ENCODE measurements at places on chromosomes 11 and 22.

DNA sequence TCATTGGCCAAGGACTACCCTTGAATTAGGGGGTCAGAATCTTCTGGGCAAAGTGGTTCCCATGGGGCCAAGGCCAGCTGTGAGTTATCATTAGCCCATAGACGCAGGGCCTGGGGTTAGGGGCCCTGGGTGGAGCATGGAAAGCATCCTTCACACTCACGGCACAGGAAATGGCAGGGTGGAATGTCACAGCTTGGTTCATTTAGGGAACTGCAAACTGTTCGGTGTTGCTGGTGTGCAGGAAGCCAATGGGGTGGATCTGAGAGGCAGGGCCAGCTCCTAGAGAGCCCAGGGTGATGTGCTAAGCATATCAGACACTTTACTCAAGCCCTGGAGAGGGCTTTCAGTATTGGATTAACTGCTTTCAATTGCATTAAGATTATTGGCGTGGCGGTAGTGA is 42.9 kb downstream of the TECTA start:
- no peak for DNase-seq

DNA sequence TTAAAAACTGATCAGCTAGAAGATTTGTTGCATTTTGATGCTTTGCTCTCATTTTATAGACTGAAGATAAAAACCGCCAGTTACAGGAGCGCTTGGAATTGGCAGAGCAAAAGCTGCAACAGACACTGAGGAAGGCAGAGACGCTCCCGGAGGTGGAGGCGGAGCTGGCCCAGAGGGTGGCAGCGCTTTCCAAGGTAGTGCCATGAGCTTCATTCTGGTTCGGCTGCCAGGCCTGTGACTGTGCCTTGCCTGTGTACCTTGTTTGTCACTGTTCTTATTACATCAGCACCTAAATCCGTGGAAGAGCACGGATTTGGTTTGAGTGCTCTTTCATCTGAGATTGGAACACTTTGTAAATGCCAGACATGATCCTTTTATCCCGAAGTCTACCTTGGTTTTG is 61.4 kb downstream of the PPFIA1 start:
- DNase-seq, result no peak

DNA sequence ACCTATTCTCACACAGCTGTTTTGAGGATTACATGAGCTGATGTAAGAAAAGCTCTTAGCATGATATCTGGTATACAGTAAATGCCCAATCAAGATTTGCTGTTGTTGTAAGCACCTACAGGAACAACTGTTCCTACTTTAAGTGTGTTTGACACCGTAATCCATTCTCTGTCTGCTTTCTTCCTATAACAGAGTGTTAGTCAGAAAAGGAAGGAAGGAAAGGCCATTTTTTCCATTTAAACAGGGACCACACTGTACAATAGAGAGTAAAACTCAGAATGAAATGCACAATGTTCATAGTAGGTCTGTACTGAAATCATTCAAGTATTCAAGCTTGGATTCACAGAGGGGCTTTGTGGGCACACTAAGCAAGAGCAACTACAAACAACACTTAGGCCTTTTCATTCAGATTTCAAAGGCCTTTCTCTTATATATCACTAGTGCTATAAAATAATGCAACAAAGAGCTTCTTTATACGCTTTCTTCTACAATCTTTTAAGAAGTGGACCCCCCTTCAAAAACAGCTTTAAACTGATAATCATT is 21.5 kb downstream of the MTCH2 start:
- no peak for DNase-seq

- no peak for DNase-seq
These were observed 1.0 kb upstream of the FKBP2 start for GRCh38 chr11:64239662-64240434.

DNA sequence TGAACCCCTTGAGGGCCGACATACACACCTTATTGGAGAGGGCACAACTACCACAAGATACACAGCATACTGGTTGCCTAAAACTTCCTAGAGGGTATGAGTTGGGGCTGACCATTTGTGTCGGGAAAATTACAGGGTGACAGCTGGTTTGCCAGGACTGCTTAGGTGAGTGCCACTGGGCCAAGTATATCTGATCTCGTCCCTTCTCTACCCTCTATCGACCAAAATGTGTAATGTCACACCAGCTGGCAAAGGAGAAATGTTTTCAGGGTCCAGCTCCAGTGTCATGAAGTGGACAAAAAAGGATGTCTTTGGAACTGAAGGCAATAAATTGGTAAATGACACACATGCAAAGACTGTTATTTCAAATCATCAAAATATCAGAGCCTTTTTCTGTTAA is 126.1 kb downstream of the PGR start:
- no peak for DNase-seq

- no peak for DNase-seq
These were observed 148.8 kb downstream of the JRKL start for GRCh38 chr11:96538622-96539021.

GRCh38 chr11:115122274-115122673 is 381.9 kb downstream of the CADM1 start:
- DNase-seq, result no peak
